ENCODE measurements at places on chromosomes 12 and 14. TPM values are rescaled to one million over a fixed set of nuclear protein-coding genes. Genes with fewer than 3 reads are reported as not detected.

DNA sequence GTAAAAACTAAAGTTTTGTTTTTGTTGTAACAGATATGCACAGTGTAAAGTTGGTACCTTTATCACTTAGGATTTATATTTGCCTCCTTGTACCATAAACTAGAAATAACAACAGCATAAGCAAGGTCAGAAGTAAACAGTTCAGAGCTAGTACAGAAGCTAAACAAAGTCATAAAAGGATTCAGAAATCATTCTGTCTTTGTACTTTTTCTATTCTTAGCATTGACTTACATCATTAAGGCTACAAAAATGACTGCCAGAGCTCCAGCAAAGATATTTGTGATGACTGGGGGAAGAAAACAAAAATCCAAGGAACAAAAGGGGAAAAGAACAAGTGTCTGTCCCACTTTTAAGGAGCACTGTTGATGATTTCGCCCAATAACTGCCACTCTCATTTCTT lies 347.2 kb downstream of the CCDC91 start:
- no peak for DNase-seq

The TAS2R30 gene
- 4.9 TPM for total RNA-seq

DNA sequence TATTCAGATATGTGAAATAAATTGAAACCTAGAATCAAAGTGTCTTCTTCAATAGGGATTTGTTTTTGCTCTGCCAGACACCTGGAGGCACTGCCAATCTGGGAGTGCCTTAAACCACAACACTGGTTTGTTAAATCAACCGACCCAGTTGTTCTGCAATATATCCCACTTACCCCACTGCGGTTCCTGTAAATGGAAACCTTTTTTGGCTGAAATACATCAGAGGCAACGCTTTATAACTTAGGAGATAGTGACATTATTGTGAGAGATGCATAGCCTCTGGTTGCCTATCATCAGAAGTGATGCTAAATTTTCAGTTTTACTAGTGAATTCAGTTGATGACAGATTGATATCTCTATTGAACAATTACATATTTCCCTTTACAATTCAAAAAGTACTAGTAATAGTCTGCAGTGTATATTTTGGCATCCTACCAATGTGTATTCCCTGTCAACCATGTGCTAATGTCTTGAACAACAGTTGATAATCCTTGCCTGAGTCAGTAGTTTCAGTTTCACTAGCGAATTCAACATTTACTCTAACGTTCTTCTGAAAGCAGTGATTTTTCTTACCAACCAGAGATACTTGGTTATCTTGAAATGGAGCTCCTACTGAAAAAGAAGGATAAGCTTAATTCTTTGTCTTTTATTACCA lies 30.5 kb downstream of the PPP2R5C start:
- DNase-seq: no peak

The SRRM4 gene
- not detected for total RNA-seq
